Iris pigment epithelial cell (primary cell): ENCODE measurements at places on chromosomes 2 and 18.

GRCh38 chr18:60389314-60389713 is 16.7 kb upstream of the MC4R start:
- DNase-seq = no peak

DNA sequence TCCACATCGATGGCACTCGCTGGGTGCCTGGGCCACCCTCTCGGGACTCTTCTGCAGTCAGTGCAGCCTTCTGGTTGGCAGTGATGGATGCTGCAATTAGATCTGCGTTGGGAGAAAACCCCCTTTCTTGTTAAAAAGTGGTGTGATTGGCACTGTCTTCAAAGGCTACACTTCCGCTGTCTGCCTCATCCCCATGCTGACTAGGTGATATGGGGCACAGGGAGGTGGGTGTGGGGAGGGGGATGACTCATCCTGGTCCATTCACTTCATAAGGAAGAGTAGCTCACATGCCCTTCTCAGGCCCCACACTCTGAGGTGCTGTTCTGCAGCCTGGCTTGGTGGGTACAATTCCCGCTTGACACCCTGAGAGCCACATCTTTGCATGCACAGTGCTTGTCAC is 77.4 kb downstream of the THNSL2 start:
- no peak for DNase-seq

- peak; percentile 48 for DNase-seq
These were observed 121.2 kb downstream of the ZAP70 start for GRCh38 chr2:97834610-97835009.

- DNase-seq = no peak
These were observed 83.2 kb downstream of the THNSL2 start for GRCh38 chr2:88253375-88253774.

GRCh38 chr2:164947281-164947680 is 8.0 kb downstream of the SLC38A11 start:
- no peak for DNase-seq

GRCh38 chr2:3348767-3349166 is 28.9 kb downstream of the EIPR1 start:
- no peak for DNase-seq

DNA sequence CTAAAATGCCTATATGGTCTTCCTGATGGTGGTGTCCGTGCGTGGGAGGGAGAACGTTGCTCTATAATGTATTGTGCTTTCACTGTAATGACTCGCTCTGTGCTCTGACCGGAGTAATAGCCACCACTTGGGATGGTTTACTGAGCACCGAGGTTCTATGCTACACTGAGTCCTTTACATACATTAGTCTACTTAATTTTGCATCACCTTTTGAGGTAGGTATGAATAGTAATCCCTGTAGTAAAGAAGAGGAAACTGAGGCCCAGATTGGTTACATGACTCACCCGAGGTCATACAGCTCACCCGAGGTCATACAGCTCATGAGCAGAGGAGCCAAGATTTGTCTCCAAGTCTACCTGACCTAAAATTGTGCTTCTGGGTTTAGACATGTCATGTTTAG is 79.5 kb downstream of the ARMC9 start:
- no peak for DNase-seq

DNA sequence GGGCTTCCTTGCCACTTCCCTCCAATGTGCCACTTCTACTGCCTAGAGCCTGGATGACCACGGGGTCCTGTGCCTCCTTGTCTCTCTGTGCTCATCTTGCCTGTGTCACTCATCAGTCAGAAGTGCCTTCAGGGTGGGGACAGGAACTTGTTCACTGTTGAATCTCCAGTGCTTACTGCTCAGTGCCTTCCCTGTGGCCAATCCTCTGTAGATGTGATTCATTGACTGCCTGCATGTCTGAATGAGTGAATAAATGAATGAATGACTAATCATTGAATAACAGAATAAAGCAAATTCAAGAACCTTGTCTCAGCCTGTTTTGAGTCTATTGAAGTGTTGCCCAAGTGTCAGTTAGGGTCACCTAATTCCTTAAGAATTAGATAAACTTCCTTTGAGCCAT is 42.3 kb upstream of the FAM136A start:
- peak; percentile 6 for DNase-seq

- no peak for DNase-seq
These were observed 43.9 kb upstream of the KCNF1 start for GRCh38 chr2:10867692-10868420.

DNA sequence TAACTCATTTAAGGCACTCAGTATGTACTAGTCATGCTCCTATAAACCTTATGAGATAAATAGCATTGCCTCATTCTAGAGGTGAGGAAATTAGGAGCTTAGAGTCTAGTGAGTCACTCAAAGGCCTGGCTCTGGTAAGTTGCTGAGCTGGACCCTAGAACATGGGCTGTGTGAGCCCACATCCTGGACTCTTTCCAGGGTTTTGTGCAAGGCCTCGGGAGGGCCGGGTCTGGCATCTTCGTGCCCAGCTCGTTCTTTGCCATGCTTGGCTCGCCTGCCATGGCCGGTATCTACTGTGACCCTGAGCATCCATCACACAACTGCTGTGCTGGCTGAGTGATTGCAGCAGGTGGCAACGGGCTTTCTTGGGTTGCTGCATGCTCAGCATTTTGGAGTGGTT is 168.0 kb downstream of the LPIN1 start:
- DNase-seq = peak; percentile 83

DNA sequence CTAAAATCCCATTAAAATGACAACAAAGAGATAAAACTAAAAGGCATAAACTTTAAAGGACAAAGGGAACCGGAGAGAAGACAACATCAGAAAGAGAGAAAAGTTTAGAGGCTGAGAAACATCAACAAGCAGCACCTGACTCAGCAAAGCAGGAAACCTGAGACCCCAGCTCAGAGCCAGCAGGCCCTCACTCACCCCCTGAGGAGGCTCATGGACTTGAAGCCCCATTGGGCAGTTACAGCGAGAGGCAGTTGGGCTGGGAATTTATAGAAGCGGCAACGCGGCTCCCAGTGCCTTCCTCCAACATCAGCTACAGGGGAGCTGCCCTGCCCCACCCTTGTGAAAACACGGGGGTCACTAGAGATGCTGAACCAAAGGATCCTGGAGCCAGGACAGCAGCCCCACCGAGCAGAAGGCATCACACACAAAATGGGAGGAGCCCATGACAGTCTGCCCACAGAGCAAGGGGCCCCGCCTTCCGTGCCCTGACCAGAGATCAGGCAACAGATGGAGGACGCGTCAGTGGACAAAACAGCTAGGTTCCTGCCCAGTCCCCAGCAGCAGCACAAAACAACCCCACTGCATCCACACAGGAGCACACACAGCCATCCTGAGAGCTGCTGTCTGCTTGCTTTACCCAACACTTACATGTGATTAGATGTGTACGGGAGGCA is 52.7 kb downstream of the CMPK2 start:
- no peak for DNase-seq

DNA sequence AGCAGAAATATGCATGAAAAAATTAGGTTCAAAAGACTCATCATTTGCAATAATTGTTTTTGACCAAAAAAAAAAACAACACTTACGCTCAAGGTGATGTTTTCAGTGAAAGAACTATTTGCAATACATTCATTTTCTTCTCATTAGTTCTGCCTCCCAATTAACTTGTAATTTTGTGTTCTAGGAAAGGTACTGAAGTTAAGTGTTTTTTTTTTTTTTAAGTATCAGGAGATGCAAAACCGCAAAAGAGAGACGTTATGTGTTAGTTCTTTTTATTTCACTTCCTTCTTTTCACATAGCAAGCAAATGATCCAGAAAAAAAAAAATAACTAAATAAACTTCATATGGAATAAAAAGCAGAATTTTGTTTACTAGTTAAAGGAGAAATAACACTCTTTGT is 735.2 kb upstream of the GCFC2 start:
- DNase-seq = no peak

- peak; percentile 42 for DNase-seq
These were observed 23.4 kb upstream of the PTPN2 start for GRCh38 chr18:12907258-12907925.

DNA sequence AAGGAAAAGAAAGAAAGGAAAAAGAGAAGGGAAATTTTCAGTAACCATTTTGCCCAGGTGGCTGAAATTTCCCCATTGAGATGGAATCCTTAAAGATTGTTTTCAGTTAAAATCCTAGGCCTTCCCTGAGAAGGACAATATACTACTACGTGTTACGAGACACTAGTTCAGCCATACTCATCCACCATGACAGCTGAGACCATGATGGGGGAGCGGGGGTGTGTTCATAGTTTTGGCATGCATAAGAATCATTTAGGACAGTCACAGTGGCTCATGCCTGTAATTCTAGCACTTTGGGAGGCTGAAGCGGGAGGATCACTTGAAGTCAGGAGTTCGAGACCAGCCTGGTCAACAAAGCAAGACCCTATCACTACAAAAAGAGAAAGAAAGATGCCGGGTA is 28.0 kb downstream of the PLA2R1 start:
- DNase-seq = peak; percentile 16

GRCh38 chr2:10006236-10007161 is 36.9 kb upstream of the KLF11 start:
- no peak for DNase-seq

DNA sequence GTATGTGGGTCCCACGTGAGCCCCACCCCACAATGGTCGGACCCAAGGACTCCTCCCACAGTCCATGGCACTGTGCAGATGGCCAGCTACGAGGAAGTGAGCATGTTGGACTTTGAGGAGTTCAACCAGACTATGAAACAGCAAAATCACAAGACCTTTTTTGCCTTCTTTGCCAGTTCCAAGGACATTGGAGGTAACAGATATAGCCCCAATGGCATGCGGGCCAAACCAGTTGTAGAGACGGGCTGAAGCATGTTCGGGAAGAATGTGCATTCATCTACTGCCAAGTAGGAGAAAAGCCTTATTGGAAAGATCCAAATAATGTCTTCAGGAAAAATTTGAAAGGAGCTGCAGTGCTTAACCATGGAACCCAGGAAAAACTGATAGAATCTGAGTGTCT is 12.6 kb downstream of the DNER start:
- DNase-seq = no peak

- DNase-seq = no peak
These were observed 260.4 kb upstream of the RBMS1 start for GRCh38 chr2:160753960-160754359.

- no peak for DNase-seq
These were observed 65.3 kb downstream of the TNS1 start for GRCh38 chr2:217937446-217937845.

GRCh38 chr18:75475228-75475627 is 47.7 kb upstream of the SMIM21 start:
- peak; percentile 90 for DNase-seq
